Stimulated activated CD4-positive, alpha-beta T cell treated with anti-CD3 and anti-CD28 coated beads, TNF-alpha, amount 100 ng/mL, for 24 hours (primary cell): ENCODE measurements at places on chromosomes 1 and 21.

DNA sequence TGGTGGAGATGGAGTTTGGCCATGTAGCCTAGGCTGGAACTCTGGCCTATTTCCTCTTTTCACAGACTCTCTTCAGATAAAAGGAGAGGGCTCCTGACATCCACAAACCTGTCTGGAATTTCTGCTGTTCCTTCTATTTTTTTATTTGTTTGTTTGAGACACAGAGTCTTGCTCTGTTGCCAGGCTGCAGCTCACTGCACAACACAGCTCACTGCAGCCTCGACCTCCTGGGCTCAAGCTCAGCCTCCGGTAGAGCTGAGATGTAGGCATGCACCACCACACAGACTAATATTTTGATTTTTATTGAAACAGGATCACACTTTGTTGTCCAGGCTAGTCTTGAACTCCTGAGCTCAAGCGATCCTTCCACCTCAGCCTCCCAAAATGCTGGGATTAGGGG lies 230.9 kb downstream of the TM2D1 start:
- no peak for DNase-seq

DNA sequence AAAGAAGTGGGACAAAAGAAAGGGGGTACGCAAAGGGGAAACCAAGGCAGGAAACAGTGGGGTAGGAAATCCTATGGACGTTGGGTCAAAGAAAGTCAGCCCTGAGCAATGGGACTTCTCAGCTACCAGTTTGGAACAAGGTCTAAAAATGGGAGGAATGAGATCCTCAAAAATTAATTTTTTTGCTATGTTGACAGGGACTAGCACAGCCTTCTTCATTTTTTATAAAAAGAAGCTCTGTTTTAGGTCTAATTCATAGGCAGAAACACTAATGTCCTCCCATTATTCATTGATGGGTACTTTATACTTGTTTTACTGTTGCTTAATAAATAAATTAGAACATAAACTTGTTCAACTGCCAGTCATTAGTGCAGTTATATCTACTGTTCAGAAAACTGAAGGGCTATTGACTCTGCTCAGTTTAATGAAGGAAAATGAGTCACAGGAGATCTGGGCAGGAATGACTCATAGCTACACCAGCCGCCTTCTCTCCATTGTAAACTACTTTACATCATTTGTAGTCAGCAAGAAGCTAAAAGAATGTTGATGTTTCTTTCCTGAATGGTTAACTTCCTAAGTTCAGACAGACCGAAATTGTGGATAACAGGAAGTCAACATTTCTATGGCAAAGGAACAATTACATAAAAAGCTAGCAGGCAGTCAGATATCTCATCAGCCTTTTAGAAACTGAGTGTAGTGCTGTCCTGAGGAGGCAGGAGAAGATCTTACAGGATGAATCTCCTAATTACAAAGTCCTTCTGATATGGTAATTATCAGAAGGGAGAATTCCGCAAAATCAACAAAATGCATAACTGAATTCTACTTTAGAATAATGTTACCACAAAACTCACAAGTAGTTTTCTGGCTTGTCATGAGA lies 356.4 kb upstream of the PKN2 start:
- no peak for DNase-seq

DNA sequence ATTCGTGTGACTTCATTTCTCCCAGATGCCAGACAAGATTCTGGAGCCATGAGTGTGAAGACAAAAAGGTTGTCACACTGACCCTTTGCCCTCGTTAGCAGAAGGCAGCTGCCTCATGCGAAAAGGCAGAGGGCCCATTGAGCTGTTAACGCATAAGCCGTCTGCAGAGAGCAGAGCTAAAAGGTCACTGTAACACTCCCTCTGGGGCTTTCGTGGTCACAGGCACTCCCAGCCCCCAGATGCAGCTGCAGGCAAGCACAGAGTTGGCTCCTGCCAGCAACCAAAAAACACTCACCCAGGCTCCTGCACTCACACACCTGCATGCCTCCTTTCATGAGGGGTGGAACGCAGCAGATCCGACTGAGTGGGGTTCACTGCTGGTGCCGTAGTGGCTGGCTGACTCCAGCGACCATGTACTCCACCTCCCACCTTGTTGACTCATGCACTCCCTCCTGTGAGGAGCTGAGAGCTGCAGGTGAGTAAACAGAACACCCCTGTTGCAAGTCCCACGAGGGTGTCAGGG lies 287.5 kb downstream of the SMYD3 start:
- DNase-seq, result no peak

GRCh38 chr1:61748566-61748965 lies 6.3 kb downstream of the PATJ start:
- DNase-seq, result no peak

DNA sequence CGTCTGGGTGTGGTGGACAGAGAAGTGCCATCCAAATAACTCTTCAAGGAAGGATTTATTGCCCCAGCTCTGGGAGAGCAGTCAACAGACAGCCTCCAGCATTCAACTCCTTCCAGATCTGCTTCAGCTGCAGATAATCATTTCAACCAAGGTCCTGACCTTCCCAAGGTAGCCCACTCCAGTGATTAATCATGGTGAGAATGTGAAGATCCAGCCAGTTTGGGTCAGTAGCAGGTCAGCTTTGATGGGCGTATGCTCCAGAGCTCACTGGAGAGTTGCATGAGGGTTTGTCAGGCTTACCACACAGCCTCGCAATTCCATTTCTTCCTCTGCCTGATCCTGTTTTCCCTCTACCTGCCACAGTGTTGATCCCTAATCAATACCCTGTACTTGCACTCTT lies 214.5 kb upstream of the ZRANB2 start:
- DNase-seq, result no peak

DNA sequence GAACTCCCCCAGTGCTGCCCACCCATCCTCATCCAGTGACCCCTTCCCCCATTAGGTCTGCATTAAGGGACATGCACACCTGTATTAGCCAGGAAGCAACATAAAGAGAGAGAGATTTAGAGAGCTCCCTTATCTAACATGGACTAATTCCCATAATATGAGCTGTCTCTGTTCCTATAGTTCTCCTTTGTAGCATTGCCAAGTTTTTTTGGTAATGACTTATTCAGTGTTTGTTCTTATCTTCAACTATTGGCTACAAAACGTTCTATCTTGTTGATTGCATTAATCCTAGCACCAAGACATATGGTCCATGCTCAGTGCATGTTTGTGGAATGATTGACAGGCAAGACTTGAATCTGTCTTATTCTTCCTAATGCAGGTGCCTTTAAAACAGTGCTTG lies 264.0 kb downstream of the ADGRL2 start:
- no peak for DNase-seq

DNA sequence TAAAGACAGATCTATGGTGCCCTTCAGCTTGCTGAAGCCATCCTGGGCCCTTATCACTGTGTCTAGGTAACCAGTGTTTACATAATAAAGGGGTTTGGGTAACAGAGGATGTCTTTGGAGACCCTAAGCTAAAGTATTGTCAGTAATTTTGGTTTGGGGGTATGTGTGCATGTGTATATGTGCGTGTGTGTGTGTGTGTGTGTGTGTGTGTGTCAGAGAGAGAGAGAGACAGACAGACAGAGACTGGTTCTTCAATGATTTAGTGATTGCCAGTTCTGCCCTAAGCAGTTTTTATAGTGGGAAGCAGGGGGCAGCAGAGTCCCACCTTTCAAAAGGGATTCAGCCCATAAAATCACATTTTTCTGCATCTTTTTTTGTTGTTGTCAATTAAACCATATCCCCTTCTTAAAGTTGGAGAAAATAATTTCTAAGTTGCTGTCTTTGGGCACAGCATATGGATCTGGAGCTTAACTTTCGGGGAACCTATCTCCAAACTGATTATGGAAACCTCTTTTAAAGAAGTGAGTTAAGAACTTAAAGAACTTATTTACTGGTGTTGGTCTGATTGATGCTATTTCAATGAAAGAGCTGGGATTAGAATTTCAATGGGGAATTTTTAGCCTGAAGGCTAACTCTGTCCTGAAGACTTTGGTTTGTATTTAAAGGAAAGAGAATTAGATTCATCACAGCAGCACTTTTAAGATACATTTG lies 51.1 kb downstream of the ZNF326 start:
- no peak for DNase-seq

- DNase-seq, result no peak
These were observed 95.6 kb downstream of the PTPRC start for GRCh38 chr1:198734323-198735008.

DNA sequence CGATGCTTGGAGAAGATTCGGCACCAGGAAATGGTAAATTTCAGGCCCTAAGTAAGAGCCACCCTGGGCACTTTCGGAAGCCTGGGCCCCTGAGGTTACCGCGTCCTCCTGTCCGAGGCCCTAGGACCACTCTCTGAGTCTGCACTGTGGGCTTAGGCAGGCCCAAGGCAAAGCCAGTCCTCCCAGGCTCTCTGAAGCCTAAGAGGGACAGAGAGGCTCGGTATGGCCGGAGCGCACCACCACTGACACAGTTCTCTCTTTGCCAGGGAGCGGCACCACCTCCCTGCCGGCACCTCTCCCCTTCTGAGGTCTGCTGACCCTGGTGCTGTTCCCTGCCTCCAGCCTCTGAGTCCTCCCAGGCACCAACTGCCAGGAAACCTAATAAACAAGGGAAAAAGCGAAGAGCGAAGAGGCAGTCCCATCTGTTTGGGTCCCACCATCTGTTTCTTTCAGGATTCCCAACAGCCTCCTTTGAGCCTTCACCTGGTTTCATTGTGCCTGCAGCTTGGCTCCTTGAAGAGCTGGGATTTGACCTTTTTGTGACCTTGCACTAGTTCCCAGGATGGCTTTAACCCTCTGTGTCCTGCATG lies 57.7 kb downstream of the VWA5B1 start:
- DNase-seq, result no peak

GRCh38 chr1:194055536-194055935 lies 869.1 kb upstream of the B3GALT2 start:
- DNase-seq, result no peak

DNA sequence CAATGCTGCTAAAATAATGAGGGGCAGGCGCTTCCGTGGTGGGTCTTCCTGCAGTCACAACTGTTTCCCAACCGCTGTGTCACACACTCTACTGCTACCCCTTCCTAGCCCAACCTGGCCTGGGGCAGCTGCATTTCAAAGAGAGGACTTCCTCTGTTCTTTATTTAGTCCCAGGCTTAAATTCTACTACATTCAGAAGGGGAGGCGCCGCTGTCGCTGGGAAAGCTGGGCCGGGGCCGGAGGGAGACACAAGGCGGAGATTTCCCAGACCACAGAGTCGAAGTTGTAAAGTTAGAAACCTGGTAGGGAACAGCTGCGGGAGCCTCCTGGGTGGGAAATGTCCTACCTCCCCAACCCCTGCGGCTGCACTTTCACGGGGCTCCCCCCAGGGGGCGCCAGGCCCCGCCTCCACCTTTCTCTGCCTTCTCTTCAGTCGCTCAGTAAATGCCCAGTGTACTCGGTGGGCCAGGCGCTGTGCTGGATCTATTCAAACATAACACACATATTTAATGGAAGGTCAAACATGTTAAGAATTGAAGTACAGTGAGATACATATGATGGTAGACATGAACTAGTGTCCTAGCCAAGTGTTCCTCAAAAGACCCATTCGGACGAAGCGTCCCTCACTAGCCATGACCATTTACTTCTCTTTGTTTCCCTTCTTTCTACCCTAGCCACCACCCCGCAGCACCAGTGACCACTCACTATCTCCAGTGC lies 23.1 kb downstream of the DYRK3 start:
- no peak for DNase-seq

DNA sequence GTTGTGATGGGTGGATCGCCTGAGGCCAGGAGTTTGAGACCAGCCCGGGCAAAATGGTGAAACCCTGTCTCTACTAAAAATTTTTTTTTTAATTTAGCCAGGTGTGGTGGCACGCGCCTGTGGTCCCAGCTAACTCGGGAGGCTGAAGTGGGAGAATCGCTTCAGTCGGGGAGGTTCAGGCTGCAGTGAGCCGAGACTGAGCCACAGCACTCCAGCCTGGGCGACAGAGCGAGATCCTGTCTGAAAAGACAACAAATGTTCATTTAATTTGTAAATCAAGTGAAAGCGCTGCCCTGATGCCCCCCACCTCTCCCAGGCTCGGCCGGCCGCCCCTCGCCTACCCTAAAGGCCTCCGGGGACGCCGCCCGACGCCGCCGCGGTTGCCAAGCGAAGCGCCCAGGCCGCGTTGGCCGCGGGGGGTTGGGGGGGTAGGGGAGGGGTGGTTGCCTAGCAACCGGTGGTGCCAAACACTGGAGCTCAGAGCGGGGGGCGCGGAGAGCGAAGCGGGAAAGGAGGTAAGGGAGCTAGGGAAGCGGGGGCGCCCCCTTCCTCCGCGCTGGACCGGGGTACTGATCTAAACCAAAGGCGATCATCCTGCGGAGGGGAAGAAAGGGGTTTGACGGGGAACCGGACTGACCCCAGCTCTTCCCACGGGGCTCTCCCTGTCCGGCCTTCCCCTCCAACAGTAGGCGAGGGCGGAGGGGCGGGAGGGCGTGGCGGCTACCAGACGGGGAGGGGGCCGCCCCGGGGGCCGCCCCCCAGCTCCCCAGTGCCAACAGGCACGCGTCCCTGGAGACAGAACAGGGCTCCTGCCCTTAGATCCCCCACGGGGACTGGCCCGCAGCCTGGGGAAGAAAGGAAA lies at the start of gene TEKT2:
TEKT2 (plus strand) TSS at position 460 of the 862 bp plus-strand sequence. CDS start 828 bp downstream, outside the sequence.
- no peak for DNase-seq

DNA sequence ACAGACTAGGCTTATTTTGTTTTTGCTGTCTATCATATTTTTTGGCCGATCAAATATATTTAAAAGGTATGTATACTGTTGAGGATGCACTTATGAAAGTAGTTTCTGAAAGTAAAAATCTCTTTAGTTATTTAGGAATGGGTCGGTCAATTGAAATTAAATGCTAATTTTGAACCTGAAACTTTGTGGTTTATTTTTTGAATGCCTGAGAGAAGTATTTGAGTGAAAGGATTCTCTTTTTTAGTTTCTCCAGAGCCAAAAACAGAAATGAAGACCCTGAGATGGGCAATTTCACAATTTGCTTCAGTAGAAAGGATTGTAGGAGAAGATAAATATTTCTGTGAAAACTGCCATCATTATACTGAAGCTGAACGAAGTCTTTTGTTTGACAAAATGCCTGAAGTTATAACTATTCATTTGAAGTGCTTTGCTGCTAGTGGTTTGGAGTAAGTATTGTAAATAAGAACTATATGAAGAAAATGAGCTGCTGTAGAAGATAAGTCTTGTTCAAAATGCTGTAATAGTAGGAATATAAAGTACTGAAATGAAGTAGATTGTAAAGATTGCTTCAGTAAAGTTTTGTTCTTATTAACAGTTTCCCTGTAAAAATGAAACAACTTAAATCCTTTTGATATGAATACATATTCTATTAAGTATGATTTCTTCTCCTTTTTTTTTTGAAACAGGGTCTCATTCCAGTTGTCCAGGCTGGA lies 11.5 kb downstream of the USP1 start:
- DNase-seq, result no peak

DNA sequence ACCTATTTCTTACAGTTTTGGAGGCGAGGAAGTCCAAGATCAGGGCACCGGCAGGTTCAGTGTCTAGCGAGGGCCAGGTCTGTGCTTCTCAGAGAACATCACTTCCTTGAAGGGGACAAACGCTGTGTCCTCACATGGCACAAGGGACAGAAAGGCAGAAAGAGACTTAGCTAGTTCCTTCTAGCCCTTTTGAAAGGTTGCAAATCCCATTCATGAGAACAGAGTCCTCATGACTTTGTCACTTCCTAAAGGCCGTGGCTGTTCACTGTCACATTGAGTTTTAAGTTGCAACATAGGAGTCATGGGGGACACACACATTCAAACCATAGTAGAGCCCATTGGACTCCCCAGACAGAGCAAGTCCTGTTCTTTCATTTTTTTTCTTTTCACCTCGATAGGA lies 27.4 kb downstream of the PER3 start:
- DNase-seq, result no peak
